Activated CD4-positive, alpha-beta T cell treated with anti-CD3 and anti-CD28 coated beads, Interleukin-10, Interleukin-2, amounts not matched to agents 100 ng/mL and 50 ng/mL, durations not matched to agents 16 hours and 8 hours (primary cell): ENCODE measurements at places on chromosomes 7 and 10.

DNA sequence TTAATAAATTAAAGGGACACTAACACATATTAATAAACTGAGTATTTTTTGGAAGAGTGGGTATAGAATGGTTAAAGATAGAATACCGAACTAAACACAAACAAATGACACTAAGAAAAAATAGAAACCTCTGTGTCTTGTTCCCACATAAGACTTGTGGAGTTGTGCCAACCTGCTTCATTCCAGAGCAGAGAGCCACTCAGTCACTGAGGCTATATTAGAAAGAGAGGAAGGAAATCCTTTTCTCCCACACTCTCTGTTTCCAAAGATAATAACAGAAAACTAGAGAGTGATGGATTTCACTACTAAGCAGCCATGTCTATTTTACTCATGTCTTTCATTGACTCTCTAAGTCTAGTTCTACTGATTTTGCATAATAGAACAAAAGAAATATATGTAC lies 26.0 kb downstream of the CTNNA3 start:
- DNase-seq = no peak

GRCh38 chr10:17585016-17585415 lies 32.2 kb downstream of the HACD1 start:
- DNase-seq = no peak

DNA sequence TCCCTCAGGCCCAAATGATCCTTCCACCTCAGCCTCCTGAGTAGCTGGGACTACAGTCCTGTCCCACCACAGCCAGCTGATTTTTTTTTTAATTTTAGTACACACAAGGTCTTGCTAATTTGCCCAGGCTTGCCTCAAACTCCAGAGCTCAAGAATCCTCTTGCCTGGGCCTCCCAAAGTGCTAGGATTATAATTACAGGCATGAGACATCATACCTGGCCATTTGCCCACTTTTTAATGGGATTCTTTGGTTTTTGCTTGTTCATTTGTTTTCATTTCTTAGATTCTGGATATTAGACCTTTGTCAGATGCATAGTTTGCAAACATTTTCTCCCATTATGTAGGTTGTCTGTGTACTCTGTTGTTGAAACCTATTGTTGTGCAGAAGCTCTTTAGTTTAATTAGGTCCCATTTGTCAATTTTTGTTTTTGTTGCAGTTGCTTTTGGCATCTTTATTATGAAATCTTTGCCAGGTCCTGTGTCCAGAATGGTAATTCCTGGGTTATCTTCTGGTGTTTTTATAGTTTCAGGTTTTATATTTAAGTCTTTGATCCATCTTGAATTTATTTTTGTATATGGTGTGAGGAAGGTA lies 95.2 kb downstream of the GLCCI1 start:
- no peak for DNase-seq

- DNase-seq = no peak
Observed at GRCh38 chr7:104528142-104528541, 199.7 kb downstream of the LHFPL3 start.

GRCh38 chr10:43396061-43396927 lies 12.7 kb downstream of the HNRNPF start:
- DNase-seq = peak; percentile 90

GRCh38 chr7:1741751-1742554 lies 71.9 kb downstream of the ELFN1 start:
- DNase-seq = no peak

- DNase-seq = no peak
Observed at GRCh38 chr10:114441107-114441506, 36.8 kb upstream of the AFAP1L2 start.

GRCh38 chr10:1123198-1123597 lies 67.0 kb downstream of the WDR37 start:
- DNase-seq = peak; percentile 38

DNA sequence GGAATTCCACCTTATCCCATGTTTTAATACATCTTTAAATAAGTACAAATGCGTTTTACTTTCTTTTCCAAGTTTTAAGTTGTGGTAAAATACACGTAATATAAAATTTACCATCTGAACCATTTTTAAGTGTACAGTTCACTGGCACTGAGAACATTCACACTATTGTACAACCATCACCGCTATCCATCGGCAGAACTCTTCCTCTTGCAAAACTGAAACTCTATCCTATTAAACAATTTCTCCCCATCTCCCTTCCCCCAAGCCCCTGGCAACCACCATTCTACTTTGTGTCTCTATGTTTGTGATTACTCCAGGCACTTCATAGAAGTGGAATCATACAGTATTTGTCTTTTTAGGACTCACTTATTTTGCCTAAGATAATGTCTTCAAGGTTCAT lies 33.8 kb downstream of the HIP1 start:
- no peak for DNase-seq

GRCh38 chr10:87545783-87546182 lies 41.1 kb downstream of the MINPP1 start:
- DNase-seq = no peak

DNA sequence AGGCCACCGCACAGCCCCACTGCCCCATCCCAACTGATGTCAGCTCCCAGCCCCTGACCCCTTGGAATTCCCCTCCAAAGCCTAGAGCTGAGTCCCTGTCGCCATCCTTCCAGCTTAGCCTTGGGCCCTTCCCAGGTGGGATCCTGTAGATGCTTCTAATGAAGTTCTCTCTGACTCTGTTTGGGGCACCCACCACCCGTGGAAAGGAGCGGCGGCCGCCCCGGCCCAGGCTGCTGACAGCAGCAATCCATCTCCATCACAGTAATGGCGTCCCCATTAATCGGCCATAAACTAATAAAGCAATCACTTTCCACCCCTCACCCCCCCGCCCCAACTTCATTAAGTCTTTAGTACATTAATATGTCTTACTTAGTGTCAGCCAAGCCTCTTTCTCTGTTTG lies 25.6 kb downstream of the KAZALD1 start:
- no peak for DNase-seq

GRCh38 chr10:104895981-104896380 lies 254.9 kb downstream of the SORCS3 start:
- DNase-seq = no peak

DNA sequence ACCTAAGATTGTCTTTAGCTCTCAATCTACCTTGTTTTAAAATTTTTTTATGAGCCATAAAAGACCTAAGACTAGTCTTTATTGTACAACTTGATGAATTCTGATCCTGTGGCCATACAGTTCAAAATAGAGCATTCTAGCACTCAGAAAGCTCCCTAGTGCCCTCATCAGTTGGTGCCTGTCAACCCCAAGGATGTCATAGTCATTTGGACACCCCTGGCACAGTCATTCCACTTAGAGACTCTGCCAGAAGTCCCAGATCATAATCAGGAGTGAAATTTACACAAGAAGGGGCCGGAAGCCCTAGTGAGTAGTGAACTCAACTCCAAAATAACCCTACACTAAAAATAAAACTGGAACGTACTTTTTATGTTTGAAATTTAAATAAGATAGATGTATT lies 80.0 kb upstream of the INSIG1 start:
- DNase-seq = peak; percentile 82

DNA sequence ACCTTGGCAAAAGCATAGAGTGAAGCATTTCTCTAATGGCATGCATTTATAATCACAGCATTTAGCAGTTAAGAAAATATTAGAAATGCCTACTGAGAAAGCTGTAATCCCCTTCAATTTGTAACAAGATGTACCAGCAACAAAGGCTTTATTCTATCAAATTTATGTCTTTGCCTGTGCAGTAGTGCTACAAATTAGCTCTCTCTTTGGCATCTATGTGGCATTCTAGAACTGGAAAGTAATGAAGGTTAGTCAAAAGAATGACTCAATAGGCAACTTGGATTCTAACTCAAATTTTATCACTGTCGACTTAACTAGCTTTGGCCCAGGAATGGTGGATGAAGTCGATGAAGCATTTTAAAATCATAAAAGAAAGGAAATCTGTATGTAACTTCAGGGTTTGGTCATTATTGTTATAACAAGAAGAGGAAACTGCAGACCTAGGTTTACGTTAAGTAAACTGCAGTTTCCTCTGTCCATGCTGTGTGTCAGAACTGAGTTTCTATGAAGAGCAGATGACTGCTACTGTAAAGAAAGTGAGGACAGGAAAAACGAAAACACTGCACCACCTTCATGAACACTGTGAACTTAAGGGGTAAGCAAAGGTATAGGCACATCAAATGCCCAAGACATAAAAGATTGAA lies 140.0 kb downstream of the RAPGEF5 start:
- no peak for DNase-seq

DNA sequence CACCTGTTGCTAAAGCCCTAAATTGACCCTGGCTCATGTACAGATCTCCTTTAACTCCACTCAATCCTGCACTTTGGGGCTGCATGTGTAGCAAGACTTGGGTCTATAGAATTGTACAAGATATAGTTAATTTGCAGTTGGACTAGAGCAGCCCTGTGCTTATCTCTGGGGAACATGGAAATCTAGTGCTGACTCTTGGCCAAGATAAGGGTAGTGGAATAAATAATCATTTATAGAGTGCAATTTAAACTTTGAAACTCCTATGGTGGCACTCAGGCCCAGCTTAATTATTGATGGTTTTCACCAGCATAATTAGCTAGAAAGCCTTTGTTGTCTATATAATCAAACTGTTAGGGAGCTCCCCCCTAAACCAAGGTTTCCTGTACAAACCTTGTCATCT lies 39.2 kb upstream of the MBL2 start:
- no peak for DNase-seq

DNA sequence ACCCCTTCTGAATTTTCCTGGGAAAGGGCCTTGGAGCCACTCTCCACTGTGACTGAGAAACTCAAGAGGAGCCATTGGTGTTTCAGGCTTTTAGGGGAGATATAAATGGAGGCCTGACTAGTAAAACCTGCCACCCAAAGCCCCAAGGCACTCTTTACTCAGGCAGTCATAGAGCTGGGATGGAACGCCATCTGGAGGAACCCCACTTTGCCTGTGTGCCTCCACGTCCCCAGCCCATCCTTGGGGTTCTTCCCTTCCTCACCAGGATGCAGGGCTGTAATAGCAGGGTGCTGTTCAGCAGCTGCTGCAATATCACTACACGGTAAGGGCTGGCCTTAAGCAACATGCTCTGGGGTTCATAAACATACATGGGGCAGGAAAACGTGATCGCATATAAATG lies 232.6 kb downstream of the BAMBI start:
- no peak for DNase-seq

DNA sequence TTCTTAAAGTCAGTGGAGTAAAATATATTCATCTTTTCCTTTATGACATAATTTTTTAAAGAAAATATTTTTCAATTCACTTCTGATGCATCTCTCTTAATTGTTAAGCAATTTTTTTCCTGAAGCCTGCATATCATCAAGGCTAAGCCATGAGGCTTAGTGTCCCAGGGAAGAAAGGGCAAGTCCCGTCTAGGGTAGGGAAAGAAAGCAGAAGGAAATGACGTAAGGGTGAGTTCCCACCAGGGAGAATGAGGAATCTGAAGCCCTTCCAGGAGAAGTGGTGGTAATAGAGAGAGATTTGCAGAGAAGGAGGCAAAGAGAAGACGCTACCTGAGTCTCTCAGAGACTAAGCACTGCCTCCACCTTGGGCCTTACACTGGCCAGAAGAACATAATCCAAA lies 96.8 kb upstream of the NFE2L3 start:
- no peak for DNase-seq

DNA sequence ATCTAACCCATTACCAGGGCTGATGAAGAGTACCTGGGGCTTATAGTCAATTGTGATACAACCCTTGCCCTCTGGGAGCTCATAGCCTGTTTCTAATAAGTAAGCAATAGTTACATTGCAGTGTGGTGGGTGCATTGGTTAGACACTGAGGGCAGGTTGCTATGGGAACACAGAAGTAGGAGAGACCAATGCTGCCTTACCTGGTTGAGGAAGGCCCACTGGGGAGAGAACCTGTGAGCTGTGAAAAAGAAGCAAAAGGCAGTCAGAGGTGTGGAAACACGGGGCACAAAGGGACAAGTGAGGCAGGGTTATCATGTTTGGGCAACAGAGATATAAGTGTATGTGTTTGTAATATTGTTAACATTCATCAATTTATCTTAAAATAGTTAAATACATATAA lies 51.9 kb downstream of the WDFY4 start:
- DNase-seq = no peak

GRCh38 chr10:49620841-49621378 lies 7.1 kb downstream of the CHAT start:
- no peak for DNase-seq

GRCh38 chr7:24135003-24135817 lies 148.8 kb upstream of the NPY start:
- DNase-seq = no peak

DNA sequence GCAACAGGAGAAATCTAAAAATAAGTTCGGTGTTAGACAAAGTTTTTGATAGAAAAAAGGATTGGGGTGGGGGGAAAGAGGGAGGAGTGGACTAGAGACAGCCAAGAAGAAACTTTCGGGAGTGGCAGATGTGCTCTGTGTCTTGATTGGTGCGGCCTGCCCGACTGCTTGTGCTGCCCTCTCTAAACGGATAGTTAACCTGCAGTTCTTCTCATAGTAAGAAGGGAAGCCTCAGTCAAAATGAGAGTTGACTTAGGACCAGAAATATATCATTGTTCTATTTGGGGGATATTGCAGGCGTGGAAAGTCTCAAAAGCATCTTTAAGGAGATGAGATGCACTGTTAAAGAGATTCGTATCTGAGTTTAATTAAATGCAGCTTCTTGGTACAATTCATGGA lies 39.3 kb downstream of the UBE3C start:
- DNase-seq = no peak

GRCh38 chr7:157557263-157557662 lies 220.5 kb downstream of the DNAJB6 start:
- DNase-seq = no peak

DNA sequence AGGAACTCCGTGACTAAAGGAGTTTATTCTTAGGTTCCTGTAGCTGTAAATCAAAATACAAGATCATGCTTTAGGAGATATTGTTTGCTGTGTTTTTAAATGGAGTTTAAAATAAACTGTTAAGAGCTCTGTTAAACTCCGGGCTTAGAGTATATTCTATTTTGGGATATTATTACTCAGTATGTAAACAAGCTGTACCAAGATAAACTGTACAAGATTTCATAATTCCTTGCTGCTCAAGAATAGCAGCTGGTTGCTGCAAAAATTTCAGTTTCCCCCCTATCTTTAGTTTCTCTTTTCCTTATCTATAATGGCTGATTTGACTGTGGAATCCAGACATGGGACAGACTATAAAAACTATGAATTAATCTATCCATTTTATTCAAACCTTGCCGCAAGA lies 215.7 kb downstream of the HTR7 start:
- DNase-seq = no peak

DNA sequence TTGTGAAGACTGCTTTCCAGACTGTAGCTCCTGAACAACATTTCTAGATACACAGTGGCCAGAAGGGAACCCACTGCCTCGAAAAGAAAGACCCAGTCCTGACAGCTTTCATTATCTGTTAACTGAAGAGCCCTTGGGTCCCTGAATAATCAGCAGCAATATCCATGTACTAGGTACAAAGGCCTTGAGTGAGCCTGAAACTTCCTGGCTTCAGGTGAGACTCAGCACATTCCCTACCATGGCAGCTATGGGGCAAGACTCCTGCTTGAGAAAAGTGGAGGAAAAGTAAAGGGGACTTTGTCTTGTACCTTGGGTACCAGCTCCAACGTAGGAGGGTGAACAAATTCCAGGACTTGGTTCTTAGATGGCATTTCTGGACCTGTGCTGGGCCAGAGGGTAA lies 92.8 kb downstream of the SIRT1 start:
- DNase-seq = no peak

- peak; percentile 5 for DNase-seq
Observed at GRCh38 chr7:81883801-81884393, 114.0 kb upstream of the HGF start.

- DNase-seq = peak; percentile 86
Observed at GRCh38 chr10:79249186-79250121, 97.8 kb upstream of the PPIF start.
